Activated effector memory CD4-positive, alpha-beta T cell treated with Interleukin-2 at 50 U/mL for 16 hours (primary cell): ENCODE measurements at places on chromosomes 7 and 10.

DNA sequence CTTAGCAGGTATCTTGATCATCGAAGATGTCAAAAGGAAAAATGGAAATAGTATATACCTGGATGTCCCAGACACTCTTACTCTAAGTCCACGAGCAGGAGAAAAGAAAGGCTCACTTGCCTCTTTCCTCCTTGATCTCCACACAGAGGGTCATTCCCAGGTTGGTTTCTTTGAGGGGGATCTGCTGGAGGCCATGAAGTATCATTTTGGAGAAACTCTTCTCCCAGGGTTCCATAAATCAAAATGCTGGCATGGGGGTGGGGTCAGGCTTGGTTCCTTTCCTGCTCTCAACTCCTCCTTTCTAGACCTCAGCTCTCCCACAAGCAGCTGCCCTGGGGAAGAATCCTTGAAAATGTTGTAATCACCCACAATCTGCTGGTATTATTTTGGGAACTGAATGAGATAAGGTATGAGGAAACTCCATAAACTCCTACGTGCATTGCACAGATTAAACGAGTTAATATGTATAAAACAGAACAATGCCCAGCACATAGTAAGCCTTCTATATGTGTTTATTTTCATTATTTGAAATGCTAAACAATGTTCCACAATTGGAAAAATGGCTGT lies 54.4 kb downstream of the PRKCQ start:
- no peak for DNase-seq

GRCh38 chr7:94605031-94605430 lies 50.9 kb downstream of the SGCE start:
- DNase-seq, result no peak

- no peak for DNase-seq
These were observed 18.3 kb downstream of the TACR2 start for GRCh38 chr10:69398466-69398865.

DNA sequence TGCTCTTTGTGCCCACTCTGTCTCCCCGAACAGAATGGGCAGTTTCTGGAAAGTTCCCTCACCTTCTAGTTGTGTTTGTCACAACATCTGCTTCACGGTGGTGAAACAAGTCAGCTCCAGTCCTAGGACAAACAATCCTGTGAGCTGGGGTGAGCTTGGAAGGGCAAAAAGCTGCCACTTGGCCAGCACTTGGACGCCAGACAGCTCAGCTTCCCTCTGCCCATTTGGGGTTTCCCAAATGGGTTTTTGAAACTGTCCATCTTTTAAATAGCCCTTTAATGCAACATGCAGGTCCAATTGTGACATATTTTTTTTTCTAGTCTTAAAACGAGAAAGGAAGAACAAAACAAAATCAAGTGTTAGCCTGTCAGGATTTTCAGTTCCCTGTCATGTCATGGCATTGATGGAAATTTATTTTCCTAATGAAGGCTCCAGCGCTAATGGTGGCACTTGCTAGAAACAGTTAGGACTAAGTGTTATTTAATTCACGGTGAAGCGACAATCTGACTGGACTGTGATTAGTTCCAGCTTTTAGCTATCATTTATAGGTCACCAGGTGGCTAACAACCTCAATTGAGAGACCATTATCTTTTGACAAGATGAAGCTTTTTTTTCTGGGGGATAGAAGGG lies 181.7 kb downstream of the MYOF start:
- no peak for DNase-seq

DNA sequence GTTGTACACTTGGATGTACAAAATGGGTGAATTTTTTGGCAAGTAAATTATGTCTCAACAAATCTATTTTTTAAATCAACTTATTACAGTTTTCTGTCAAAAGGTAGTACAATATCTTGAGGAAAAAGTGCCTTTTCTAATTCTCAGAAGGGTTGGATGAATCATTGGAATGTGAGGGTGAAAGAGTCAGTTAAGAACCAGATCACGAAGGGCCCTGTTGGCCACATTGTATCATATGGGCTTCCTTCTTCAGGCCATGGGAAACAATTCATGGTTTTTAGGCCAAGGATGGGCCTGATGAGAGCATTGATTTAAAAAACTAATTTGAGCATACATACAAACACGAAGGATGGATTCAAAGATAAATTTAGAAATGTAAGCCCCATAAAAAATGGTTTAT lies 503.7 kb downstream of the TNS3 start:
- no peak for DNase-seq

GRCh38 chr10:119316729-119317097 lies 109.3 kb downstream of the GRK5 start:
- DNase-seq, result no peak

- DNase-seq, result no peak
These were observed 63.7 kb downstream of the TACC2 start for GRCh38 chr10:122052701-122053100.

- no peak for DNase-seq
These were observed 21.5 kb upstream of the AKR1B10 start for GRCh38 chr7:134505856-134506255.

DNA sequence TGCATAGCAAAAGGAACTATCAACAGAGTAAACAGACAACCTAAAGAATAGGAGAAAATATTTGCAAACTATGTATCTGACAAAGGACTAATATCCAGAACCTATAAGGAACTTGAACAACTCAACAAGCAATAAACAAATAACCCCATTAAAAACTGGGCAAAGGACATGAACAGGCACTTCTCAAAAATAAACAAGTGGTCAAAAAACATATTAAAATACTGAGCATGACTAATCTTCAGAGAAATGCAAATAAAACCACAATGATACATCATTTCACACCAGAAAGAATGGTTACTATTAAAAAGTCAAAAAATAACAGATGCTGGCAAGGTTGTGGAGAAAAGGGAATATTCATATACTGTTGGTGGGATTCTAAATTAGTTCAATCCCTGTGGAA lies 17.1 kb downstream of the MAGI2 start:
- DNase-seq, result no peak

DNA sequence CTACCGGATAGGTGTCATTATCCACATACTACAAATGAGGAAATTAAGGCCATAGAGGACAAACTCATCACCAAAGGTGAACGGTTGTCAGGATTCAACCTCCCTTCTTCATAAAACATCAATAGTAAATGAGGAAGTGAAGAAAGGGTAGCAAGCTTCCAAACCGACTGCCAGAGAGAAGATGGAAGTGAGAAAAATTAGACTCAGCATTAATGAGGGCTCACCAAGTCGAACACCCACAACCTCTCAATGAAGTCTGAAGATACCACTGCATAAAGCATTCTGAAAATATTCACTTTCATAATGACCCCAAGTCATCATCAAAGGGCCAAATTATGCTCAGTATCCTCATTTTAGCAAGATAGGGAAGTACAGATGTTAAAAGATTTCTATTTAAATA lies 29.6 kb downstream of the ABCB4 start:
- no peak for DNase-seq

DNA sequence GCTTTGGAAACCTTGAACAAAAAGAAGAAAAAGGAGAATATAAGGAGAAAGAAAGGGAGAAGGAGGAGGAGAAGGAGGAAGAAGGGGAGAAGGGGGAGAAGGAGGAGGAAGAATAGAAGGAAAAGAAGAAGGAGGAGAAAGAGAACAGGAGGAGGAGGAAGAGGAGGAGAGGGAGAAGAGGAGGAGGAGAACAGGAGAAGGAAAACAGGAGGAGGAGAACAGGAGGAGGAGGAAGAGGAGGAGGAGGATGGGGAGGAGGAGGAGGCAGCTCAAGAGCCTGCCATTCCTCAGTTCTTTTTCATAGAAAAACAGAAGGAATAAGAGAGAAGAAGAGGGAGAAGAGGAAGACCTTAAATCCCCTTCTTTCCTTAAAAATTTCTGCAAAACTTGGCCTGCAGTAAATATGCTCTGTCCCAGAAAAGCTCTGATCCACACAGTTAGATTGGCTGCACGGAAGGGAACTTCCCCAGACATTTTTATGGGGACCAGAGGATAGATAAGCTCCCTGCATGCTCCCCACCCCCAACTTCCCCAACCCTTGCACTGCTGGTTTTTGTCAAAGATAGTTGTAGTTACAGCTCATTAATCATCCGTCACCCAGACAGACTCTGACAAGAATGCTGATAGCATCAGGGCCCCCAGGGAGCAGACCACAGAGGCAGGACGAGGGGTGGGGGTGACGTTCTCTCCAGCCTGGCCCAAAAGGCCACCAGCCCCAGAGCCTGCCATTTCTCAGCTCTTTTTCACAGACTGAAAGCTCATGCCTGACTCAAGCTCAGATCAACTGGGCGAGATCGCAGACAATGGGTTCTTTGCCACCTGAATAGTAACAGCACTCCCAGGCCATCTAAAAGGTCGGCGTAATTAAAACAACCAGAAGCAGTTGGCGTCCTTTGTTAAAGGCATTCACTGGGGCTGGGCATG lies 34.5 kb upstream of the LYZL1 start:
- DNase-seq, result no peak

DNA sequence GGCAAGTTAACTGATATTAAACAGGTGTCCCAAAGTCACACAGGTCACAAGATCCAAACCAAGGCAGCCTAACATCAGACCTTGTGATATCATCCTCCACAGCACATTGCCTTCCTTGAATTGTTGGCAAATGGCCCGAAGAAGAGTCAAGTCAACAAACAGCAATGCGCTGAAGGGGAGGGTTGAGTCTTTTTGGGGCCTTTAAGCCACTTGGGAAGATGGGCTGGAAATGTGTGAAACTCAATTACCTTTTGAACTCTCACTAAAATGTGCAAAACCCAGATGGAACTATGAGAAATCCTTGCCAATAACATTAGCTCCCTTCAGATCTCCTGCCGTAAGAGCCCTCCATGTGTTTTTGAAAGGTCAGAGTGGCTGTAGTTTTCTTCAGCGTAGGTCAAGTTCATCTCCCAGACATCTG lies 47.9 kb upstream of the STK17A start:
- no peak for DNase-seq

- DNase-seq, result no peak
These were observed 32.8 kb upstream of the VIPR2 start for GRCh38 chr7:159177284-159177953.

DNA sequence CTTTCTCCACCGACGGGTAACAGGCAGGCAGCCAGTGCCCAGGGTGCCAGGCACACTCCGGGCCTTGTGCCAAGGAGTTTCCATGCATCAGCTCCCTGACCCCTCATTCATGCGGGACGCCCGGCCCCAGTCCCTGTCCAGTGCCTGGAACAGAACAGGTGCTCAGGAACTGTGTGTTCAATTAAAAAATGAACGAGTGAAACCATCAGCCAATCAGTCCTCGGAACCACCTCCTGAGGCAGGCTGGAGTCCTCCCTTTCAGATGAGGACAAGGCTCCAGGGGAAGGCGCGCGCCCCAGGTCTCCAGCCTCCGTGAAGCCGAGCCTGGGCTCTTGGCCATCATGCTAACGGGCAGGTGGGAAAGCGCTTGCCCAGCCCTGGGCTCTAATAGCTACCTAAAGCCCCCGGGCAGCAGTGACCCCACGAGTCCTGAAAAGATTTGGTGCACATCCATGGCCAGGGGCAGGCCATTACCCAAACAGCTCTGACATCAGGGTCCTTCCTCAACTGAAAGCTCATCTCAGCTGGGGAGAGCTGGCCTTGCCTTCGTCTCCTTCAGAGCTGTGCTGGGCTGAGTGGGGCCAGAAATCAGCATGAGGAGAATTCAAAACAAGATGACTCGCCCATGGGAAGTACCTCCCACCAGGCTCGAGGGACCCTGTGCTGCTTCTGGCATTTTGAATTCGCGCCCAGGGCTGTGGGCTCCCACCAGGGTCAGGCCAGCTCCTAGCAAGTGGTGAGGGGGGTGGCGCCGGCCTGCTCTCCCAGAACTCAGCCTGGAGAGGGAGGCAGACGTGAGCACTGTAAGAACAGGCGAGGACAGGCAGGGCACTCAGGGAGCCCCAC lies 200.5 kb downstream of the MAD1L1 start:
- no peak for DNase-seq

DNA sequence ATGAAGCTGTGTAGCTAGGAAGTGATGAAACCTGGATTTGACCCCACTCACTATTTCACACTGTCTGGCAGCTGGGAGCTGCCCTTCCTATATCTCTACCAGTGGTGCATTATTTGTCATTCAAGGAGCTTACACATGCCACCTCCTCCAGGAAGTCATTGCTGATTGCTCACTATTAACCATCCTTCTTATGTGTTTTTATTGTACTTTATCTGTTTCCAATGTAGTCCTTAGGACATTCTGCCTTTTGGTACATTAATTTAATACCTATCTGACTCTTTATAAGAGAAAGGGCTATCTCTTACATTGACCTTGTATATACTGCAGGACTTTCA lies 31.0 kb downstream of the HHEX start:
- no peak for DNase-seq

DNA sequence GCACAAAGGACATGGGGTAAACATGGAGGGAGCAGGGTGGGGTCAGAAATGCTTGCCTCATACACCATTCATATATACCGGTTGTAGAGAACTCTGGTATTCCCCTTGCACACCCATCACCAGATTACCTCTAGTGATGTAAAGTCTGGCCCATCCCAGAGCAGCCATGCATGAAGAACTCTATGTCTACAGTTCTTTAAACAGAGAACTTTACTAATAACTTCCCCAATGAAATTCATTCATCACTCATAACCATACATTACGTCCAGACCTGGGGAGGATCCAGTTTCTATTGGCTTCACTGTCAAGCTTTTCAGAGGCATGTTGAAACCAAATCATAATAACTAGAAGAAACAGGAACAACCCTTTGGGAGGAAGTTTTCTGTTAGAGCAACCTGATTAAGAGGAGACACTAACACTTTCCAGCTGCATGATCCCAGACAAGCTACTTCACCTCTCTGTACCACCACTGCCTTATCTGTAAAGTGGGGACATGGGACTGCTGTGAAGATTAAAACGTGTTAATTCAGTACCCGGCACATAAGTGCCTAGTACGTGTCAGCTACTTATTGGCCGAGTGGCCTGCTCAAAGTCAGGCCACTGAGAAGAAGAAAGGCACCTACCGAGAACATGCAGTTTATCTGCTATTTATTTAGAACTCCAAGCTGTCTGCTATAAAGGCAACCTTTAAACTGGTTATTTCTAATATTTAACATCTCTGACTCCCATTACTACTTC lies 59.7 kb downstream of the IGF2BP3 start:
- DNase-seq, result no peak

- DNase-seq, result no peak
These were observed 679.6 kb downstream of the PARD3 start for GRCh38 chr10:34135515-34135914.

- DNase-seq, result no peak
These were observed 325.8 kb upstream of the MGMT start for GRCh38 chr10:129140921-129141885.

- no peak for DNase-seq
These were observed 108.7 kb upstream of the PPP2R2D start for GRCh38 chr10:131792011-131792651.

GRCh38 chr7:44846816-44847508 lies 925 bp downstream of the H2AZ2 start:
- DNase-seq, result no peak
